ENCODE measurements at places on chromosomes 11 and 22.

DNA sequence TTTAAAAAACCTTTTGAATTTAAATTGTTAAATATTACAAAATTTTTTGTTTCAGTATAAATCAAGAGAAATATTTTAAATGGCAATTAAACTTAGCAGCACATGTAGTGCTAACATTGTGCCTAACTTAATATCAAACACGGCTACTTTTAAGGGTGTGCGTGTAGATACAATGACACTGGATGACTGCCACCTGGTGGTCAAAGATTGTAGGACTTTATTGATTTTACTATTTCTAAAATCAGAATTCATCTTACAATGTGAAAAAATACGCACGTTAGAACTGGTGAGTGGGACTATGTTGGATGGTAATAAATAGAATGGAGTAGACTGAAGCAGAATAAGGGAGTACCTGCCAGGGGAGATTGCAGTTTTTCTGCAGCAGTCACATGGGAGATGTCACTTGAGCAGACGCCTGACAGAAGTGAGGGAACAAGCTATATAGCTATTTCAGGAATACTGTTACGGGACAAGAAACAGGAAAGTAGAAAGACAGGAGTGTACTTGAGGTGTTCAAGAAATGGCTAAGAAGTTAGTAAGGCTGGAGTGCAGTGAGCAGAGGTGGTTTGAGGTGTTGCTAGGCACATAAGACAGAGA, 52.9 kb downstream of the UVRAG start:
- DNase-seq, result peak; percentile 48

DNA sequence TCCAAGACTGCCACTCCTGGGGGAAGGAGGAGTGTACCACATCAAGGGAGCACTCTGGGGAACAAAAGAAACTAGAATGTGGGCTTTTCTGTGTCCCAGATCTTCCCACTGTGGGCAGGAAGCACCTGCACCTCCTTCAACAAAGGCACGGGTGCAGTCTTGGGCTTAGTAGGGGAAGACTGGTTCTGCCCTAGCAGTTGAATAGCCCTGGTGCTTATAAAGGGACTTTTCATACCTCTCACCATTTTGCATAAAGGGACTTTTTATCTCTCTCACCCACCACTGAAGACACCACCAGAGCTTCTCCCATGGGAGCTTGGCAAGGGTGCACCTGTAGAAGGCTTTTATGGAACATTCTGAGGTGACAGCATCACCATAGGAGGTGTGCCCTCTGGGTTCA, 65.8 kb upstream of the MS4A8 start:
- no peak for DNase-seq

GRCh38 chr22:22357024-22357883, 112.7 kb downstream of the VPREB1 start:
- peak; percentile 90 for DNase-seq

DNA sequence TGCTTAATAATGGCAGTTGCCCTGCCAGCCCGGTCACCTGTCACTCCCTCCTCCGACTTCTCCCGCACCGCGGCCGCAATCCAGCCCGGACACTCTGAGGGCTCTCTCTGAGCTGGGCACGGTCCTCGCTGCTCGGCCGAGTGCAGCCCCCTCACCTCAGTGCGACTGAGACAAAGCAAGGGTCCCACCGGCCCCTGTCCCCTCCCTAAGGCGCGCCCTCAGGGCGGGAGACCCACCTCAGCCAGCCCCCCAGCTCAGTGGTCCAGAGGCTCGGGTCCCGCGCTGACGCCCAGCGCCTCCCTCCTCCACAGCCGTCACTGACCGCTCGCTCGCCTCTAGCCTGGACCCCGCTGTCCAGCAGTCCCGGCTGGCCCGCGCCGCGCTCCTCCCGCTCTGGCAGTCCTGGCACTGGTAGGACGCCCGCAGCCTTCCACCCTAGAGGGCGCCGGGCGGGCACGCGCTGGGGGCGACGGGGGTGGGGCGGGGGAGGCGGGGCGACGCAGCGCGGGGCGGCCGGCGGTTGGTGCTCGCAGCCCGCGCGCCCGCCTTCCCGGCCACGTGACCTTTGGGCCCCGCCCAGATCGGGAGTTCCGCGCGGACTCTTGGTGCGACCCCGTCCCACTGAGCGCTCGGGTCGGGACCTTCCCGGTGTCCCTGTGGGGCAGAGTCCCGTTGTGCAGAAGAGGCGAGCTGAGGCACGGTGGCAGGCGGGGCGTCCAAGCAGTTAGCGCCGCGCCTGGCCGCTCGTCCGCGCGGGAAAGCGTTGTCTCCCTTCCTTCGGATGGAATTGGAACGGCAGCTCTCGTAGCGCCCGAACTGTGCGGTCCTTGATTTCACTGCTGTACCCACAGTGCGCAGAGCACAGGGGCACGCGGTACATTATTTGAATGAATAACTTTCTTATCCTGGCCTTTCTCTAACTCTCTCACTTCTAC, 7.8 kb upstream of the L3MBTL2 start:
- peak; percentile 84 for DNase-seq

- DNase-seq, result no peak
Measured at GRCh38 chr11:44531116-44531504, 34.4 kb upstream of the CD82 start.

- peak; percentile 75 for DNase-seq
Measured at GRCh38 chr11:59097113-59097708, 9.8 kb upstream of the FAM111B start.

DNA sequence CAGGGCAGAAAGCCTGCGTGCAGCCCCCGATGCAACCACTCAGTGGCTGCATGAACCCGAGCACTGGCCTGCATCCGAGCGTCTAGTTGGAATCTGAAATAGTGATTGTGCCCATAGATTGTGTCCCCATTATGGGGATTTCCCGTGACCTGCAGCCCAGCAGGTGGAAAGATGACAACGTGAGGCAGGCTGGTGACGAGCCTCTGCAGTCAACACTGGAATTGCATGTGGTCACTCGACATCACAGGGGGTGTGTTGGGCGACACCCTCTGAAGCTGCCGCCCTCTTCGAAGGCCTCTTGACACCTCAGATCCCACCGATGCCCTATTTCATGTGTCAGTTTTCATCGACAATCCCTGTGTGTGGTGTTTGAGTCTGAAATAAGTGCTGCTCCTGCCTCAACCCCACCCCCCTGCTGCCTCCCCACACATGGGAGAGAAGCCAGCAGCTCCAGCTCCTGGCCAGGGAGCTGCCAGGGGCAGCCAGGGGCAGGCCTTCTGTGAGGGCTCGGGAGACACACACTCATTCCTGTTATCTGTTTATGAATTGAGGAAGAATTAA, 172.0 kb upstream of the B3GAT1 start:
- no peak for DNase-seq

DNA sequence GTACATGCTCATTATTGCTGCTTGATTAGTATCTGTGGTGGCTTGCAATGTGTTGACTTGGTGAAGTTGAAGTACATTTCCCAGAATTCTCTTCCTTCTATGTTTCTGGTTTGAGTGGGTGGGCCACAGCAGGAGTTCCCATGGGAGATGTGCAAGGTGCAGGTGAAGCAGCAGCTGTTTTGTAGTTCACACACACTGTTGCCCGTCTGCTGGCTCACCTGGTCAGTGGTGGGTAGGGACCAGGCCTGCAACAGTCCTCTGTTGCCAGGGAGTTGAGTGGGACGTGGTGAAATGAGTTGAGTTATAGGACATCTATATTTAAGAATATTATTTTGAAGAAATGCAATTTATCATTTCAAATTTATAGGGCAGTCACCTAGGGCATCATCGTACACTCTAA, 417.4 kb downstream of the TMEM135 start:
- DNase-seq, result no peak

- DNase-seq, result no peak
Measured at GRCh38 chr11:117931331-117931950, 2.2 kb upstream of the TMPRSS13 start.

DNA sequence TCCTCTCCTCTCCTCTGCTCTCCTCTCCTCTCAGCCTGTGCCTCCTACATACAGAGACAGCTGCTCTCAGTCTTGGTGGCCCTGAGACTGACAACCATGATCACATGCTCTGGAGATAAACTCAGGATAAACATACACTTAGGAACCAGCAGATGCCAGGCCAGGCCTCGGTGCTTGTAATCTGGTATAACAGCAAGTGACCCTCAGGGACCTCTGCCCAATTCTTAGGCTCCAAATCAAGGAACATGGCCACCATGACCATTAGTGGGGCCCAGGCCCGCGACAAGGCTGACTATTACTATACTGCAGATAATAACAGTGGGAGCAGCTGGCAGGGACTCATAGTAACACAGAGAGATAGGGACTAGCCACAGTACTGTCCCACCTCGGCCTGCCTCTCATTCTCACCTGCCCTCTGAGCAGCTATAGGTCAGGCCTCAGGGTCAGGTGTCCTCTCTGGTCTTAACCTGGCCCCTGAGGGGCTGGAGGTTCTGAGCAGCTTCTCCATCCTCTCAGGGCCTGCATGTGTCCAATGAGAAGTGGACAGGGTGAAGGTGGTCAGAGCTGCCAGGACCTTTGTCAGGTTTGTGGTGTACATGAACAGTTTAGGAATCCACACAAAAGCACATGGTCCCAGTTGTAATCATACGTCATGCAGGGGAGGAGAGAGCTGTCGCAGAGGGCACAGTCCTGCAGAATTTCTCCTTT, 106.1 kb downstream of the GGTLC2 start:
- DNase-seq, result no peak

DNA sequence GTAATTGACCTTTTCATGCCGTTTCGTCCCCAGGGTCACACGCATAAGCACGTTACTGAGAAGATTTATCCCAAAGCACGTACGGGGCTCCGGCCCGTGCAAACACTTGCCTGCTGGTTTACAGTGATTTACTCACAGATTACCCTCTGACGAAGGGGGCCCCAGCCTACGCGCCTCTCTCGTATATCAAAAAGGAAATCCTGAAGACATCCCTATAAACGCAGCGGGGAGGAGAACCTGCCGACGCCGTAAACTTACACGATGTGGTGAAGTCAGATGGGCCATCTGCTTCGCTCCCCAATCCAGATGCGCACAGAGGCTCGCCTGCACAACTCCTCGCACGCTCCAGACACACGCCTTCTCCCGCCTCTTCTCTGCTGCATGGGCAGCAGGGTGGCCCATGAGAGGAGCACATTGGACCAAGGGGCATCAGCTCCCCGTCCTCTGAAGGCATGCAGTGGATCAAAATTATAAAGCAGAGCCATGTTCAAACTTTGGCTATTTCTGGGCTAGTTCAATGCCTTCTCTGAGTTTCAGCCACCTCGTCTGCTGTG, 123.6 kb downstream of the MN1 start:
- DNase-seq, result no peak

- DNase-seq, result no peak
Measured at GRCh38 chr11:43933608-43934551, 8.6 kb upstream of the C11orf96 start.

DNA sequence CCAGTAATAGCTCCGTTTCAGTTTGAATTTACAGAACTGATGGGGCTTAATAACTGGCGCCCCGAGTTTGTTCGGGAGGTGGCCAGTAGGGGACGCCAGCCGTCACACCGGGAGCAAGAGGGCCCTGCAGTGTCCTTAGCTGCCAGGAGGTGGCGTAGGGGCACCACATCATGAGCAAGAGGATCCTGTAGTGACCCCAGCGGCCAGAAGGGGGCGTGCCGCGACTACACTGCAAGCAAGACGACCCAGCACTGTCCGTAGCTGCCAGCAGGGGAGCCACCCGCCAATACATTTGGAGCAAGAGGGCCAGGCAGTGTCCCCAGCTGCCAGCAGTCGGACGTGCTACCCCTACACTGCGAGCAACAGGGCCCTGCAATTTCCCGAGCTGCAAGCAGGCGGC, 663.7 kb upstream of the B3GAT1 start:
- peak; percentile 56 for DNase-seq

- no peak for DNase-seq
Measured at GRCh38 chr11:32141745-32142546, 51.1 kb downstream of the RCN1 start.

DNA sequence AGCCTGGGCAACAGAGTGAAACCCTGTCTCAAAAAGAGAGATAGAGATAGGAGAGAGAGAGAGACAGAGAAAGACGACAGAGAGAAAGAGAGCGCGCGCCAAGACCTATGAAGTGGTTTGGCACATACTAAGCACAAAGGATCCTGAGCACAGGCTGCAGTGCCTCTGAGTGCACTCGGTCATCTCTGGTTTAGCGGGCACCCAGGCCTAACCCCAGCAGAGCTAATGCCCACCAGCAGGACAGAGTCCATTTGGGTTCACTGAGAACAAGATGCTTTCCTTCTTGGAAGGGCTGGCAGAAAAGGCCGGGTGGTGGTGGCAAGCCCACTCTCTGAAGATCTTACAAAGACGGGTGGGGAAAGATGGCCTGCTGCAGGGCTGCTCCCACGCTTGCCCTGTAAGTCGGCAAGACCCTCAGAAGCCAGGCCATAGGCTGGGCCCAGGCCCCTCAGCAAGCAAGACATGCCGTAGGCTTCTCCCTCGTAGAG, 3.3 kb downstream of the SCARF2 start:
- no peak for DNase-seq

DNA sequence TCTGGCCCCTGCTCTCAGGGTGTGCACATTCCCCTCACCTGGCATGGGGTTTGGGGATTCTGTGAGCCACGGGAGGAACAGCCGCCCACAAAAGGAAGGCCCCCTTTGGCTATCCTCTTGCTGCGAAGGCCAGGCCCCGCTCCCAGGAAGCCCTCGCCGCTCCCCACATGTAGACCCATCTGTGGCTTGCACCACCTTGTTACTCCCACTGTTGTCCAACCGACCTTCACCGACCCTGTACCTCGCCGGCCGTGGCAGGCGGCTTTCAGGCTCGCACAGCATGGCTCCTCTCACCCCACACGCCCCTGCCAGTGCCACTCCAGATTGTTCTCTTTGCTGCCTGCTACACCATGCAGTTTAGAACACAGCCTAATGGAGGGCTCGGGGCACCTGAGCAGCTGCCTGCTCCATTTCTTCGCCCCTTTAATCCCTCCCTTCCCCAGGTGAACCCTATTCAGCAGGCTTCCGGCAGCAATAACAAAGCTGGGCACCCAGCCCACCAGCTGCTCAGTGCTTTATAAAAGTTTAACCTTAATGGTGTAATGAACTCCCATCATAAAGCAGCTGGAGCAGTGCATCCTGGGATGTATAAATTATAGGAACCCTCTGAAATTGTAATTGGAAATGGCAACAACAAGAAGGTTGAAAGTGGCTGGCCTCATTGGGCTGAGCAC, 10.7 kb downstream of the DAGLA start:
- no peak for DNase-seq
